ENCODE measurements at places on chromosomes 12 and 14.

DNA sequence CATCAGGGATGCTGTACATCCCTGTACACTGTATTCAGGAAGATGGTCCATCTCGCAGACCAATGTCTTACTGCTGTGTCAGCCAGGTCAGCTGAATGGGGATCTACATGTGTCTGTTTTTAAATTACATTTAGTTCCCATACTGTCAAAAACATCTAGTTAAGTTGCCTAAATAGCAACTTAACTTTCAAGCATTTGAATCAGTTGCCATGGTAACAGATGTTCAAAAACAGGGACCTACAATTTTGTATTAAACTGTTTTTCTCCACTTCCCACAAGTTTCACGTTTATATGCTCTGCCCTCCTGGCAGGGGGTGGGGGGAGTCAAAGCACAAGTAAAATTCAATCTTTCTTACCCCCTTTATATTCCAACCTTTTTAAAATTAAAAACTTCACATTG is 38.3 kb downstream of the C12orf42 start:
- no peak for DNase-seq

- no peak for DNase-seq
Measured at GRCh38 chr14:69291396-69291795, 31.4 kb downstream of the GALNT16 start.

DNA sequence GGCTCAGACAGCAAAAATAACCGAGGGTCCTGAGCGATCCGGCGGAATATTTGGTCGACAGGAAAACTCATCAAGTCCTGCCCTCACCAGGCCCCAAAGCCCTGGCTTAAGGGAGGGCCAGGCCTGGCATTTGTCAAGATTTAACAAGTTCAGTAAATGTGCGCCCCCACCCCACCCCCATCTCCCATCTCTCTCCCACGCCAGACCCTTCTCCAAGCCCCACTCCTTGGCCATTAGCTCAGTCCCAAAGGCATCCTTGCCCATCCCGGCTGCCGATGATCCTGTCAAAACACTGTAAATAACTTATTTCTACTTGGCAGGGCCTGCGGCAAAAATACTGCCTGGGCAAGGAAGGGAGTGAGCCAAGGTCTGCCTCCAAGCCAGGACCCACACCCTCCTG is 52.8 kb downstream of the ITPK1 start:
- no peak for DNase-seq

- no peak for DNase-seq
Measured at GRCh38 chr12:93108985-93109384, 179.9 kb upstream of the EEA1 start.

- DNase-seq = no peak
Measured at GRCh38 chr12:81022531-81022930, 55.3 kb upstream of the ACSS3 start.

- DNase-seq = no peak
Measured at GRCh38 chr12:27324530-27324929, 8.1 kb upstream of the BMAL2 start.

DNA sequence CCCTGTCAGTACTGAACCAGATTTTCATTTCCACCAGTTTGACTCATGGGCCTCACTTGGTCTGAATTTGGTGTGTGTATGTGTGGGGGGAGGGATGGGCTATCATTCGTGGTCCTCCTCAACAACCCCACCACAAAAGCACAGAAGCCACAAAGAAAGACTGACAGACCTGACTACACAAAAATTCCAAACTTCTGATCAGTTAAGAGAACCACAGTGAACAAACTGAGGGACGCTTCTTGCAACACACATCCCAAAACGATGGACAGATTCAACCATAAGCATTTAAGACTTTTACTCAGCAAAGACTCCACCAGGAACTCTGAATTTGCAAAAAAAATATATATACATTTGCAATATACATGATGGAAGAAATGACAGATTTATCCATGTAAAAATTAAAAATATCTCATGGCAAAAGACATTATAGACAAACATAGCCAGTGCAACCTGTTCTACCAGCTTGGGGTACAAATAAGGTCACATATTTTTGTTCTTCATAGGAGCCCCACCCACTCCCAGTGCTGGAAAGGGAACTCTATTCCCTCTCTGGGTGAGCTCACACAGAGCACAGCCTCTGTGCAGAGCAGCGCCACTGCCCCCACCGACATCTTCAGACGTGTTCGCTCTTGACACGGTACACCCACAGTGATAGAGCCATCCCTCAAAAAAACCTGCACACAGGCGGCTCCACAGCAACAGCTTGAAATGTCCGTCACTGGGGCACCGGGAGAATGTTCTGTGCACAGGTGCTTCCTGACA is 49.7 kb downstream of the JAG2 start:
- no peak for DNase-seq
